ENCODE measurements at places on chromosomes 12 and 14.

DNA sequence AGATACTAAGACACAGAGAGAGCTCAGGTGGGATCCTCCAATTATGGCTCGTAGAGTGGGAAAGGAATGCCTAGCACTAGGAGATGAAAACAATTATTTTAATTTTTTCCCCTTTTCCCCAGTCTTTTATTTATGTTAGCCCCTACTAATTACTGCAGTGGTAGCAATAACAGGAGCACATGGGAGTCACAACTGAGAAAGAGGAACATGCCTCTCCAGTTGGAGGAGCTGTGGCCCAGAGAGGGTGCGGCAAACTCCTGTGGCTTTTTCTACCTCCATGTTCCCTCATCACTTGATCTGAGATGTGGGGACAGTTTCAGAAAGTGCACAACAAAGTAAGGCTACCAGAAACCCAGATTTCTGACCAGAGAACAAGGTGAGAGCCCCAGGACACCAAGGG, 25.9 kb upstream of the POC1B start:
- no peak for DNase-seq

DNA sequence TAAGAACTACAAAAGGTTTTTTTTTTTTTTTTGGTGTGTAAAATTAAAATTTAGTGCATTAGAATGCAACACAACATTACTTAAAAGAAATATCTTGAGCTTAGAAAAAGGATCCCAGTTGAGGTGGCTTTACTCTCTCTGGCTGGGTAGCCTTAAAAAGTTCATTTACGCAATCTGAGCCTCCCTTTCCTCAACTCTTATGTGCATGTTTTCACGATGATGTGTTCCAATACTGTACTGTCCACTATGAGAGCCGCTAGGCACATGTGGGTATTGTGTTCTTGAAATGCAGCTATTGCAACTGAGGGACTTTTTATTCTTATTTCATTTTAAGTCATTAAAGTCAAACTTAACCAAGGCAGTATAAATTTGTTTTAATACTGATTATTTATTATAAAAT, 460.9 kb upstream of the SYT1 start:
- no peak for DNase-seq

DNA sequence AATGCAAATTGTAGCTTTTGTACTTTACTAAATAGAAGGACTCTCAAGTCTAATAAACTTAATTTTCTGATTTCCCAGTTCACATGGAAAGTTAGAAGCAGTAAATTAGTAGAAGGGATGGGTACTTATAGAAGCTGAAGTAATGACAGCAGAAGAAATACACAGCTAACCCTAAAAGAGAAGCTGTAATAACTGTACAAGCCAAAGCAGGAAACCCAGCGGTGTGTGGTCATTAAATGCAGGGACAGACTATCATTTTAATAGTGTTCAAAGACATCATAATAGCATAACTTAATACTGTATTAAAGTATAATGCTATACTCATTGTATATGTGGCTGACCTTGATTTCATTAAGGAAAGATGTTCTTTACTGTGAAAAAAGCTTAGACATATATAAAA, 74.9 kb downstream of the PCNX1 start:
- DNase-seq, result no peak

DNA sequence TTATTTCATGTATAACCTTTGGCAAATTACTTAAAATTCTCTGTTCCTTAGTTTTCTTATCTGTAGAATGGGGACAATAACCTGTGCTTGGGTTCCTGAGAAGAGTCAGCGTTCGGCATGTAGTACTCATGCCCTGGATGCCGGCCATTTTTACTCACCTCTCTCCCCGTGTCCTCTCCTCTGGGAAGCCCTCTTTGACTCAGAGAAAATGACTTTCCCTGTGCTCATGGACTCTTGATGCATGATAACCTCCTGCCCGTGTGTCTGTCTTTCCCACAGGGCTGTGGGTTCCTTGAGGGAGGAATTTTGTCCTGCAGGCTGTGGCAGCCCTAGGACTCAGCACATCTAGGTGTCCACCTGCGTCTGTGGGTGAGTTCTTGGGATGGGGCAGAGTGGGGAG, 5.8 kb upstream of the C1RL start:
- no peak for DNase-seq

DNA sequence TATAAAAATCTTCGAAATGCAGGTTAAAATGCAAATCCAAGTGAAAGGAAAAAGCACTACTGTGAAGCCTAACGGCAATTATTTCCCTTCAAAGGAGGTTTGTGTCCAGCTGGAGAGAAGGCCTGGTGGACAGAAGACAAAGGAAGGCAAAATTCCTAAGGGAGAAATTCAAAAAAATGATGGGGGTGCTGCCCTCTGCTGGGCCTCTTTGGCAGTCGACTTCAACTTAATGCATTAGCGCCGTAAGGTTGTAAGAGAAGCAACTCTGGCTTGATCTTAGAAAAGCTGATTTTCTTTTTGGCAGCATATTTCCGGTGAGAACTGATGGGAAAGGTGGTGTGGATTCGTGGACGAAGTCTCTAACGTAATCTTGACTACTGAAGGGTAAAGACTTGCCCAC, 34.3 kb upstream of the CHFR start:
- DNase-seq, result no peak

DNA sequence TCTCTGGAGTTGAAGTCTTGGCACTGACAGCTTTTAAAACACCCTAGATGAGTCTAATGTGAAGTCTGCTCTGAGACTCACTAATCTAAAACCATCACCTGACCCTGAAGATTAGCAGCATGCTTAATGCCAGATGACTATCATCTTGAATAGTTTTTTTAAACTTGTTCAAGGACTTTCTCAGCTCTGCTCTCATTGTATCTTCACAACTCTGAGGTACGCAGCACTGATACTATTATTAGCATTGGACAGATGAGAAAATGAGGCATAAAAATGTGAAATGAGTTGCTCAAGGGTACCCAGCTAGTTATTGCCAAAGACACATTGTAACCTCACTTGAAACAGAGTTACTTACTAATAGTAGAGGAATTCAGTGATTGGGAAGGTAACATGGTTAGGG, 4.8 kb downstream of the SLC38A1 start:
- no peak for DNase-seq
